Transverse colon (tissue), 4 donors: ENCODE measurements at places on chromosomes 7 and 10.

DNA sequence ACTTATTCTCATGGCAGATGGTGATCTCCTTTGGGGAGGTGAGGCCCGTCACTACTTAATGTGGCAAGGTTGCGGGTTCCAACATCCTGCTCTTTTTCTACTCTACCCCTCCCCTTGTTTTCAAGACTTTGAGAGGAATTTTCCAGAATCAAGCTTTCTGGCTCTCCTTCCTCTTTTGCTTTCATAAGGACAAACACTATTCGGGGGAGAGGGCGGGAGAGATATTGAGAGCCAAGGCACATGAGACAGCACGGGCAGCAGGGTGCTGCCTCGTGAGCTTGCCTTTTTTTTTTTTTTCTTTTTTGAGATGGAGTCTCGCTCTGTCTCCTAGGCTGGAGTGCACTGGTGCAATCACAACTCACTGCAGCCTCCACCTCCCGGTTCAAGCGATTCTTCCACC lies 6.9 kb upstream of the PFKFB3 start:
- no peak for DNase-seq

DNA sequence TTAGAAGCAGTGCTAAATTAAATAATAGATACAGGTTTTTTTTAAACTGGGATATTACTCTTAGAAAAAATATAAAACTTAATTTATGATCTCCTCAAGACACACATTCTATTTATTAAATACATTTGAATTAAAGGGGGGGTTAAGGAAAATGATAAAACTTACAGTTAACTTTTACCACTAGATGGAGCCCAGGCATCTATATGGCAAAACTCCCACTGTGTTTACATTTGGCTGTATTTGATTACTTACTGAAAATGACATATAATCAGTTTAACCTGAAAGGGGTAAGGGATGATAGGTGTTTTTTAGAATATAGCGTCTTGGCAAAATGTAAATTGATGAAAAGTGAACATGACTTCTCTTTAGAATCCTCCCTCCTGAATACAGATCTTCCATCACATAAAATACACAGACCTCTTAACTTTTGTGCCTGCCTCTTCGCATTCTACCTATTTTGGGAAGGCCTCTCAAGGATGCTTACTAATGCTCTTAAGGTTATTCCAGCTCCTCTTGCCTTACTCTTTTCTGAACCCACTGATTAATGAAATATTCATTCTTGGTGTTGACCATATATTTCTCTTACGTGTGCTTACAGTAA lies 235.7 kb downstream of the AGMO start:
- no peak for DNase-seq

DNA sequence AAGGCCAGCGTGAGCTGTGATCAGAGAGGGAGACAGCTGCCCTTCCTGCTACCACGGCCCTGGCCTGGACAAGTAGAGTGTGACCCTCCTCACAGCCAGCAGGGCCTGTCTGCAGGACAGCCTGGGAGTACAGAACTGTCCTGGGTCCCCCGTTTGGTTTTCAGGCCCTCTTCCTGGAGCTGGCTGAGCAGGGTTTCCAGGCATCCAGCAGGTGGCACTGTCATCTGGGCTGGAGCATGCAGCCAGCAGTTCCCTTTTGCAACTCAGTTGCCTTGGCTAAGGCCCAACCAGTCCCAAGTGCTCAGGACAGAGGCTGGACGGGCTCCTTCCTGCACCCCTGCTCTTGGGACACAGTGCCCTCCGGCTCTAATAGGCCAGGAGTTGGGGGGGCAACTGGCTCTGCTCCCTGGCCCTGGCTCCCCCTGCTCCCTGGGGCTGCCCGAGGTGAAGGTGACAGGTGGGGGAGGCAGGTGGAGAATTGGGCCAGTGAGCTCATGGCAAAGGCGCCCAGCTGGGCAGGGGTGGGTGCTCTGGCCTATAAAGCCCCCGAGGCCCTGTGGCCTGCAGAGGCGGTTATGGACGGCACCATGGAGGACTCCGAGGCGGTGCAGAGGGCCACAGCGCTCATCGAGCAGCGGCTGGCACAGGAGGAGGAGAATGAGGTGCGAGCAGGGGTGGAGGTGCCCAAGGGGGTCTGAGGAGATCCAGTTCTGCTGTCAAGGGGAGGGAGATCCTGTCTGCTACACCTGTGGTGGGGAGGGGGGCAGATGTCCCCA lies at the start of gene ANKRD2:
ANKRD2 (plus strand) TSS at position 566 of the 776 bp plus-strand sequence; CDS start at position 576, 10 bp downstream.
- peak; percentile 78 for DNase-seq

- no peak for DNase-seq
Observed at GRCh38 chr7:142200206-142200605, 57.7 kb downstream of the PRSS58 start.

- peak; percentile 11 for DNase-seq
Observed at GRCh38 chr7:149196705-149197171, 1.4 kb downstream of the ZNF282 start.

GRCh38 chr7:44534087-44534486 lies 7.0 kb downstream of the NPC1L1 start:
- no peak for DNase-seq

DNA sequence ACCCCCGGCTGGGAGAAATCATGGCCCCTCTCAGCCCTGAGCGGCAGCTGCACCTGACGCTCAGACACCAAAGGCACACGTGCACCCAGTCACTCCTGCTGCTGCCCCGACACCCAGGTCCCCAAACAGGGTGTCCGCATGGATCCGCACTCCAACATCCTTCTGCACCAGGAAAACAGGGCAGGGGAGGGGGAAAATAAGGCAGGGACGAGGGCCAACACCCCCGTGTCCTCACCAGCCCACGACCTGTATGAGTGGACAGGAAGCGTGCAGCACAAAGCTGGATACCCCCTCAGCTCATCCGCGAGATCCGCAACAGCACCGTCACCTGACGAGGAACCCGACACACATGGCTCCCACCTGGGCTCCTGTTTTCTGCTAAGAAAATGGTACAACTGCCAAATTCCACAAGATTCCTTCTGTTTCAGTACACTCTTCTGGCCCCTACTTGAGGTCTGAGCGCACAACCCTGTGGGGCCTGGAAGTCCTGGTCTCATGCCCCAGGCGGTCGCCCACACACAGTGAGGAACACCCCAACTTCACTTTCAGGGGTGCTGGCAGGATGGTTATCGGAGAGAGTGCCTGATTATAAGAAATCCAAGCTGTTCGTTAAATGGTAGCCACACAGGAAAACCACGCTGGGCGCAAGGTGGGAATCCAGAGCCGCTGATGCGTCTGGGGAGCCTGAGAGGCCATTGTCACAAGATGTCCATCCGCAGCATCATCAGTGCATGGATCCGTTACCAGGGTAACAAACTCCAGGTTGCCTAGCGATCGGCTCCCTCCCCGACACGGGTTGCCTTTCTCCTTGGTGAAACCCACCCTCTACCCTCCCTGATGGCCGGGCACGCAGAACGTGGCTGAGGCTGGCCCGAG lies 63.6 kb downstream of the ZRANB1 start:
- DNase-seq, result peak; percentile 1

GRCh38 chr7:78576236-78576635 lies 777.7 kb downstream of the PHTF2 start:
- no peak for DNase-seq

DNA sequence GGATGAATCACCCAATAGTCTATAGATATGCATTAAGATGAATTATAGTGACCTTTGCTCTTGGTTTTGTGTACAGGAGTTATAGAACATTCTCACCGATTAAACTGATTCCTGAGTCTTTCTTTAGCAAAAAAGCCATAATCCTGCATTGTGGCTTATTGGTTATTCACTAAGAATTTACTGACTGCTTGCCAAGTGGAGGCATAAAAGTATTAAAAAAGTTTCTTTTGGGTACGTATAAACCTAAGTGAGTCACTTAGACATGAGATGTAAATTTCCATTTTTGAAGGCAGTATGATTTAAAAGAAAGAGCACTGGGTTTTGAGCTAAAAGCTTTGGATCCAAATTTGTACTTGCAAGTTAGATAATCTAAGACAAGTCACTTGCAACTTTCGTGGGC lies 100.7 kb downstream of the CDK6 start:
- no peak for DNase-seq
